A172 (cell line): ENCODE measurements at places on chromosomes 7 and 10. TPM values are rescaled to one million over a fixed set of nuclear protein-coding genes. Genes with fewer than 3 reads are reported as not detected.

Gene OR2A7
- not detected in 2 replicates for total RNA-seq

GRCh38 chr7:151796091-151796870 lies 80.6 kb downstream of the PRKAG2 start:
- peak; percentile 19 for DNase-seq

DNA sequence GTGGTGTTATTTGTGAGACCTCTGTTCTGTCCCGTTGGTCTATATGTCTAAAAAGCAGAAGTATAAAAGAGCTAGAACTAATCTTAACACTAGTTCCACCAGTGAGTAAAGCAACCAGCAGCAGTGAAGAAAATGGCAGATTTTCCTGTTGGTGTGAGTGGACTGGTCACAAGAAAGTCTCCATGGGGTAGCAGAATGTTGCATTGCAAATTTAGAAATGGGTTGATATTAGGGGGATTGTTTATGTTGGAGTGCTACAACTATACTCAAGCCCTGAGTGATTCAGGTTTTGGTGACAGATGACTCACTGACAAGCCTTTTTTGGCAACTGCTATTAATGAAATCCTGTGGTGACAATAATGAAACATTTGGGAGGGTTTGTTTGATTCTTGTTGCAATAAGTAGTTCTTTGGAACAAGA lies 5.6 kb downstream of the AVL9 start:
- DNase-seq: peak; percentile 69

Gene HPSE2
- total RNA-seq: not detected in 2 replicates

- no peak for DNase-seq
Measured at GRCh38 chr7:16015981-16016380, 329.5 kb upstream of the MEOX2 start.

Gene NUTM2E
- 0.07 TPM in 1 of 2 replicates, not detected in the other for total RNA-seq

Gene OR2A42
- not detected in 2 replicates for total RNA-seq

DNA sequence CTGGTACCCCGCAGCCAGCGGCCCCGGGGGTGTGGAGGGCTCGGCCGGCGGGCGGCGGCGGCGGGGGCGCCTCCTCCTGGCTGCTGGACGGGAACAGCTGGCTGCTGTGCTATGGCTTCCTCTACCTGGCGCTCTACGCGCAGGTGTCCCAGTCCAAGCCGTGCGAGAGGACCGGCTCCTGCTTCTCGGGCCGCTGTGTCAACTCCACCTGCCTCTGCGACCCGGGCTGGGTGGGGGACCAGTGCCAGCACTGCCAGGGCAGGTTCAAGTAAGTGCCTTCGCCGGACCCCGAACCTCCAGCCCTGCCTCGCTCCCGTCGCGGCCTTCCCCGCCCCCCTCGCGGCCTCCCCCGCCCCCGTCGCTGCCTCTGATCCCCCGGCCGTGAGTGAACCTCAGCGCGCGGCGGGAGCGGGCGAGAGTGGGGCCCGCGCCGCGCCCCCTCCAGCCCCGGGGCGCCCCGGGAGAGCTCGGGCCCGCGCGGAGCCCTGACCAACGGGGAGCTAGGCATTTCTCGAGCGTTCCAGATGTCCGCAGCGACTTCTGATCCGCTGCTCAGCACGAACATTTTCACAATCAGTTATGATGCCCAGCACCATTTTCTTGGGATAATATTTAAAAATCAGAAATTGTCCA lies 727 bp downstream of the ATRNL1 start:
- no peak for DNase-seq

Gene AGBL3
- total RNA-seq: 0.07 and 1.9 TPM in 2 replicates

GRCh38 chr10:77500754-77501151 lies 136.9 kb downstream of the KCNMA1 start:
- peak; percentile 57 for DNase-seq

GRCh38 chr7:116912269-116912909 lies 40.9 kb upstream of the ST7 start:
- DNase-seq: no peak

Gene STOX1
- 0.96 and 2.3 TPM in 2 replicates for total RNA-seq

Gene NODAL
- not detected in 2 replicates for total RNA-seq

DNA sequence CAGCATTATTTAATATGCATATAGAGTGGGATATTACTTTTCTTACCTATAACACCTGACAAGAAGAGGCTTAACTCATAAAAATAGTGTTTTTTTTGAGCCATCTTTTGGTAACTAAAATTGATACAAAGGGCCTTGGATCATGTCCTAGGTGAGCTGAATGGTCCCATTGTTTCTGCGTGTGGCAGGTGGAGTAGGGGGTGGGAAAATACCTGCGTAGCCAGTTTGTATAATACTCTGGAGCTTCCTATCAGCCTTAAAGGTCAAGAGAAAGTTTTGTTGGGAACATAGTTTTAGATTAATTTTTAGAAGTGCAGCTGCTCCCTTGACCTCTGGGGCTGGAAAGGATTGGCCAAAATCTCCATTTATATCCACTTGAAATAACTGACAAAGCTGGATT lies 244.6 kb downstream of the PHTF2 start:
- no peak for DNase-seq

- DNase-seq: no peak
Measured at GRCh38 chr10:117788911-117789310, 246.4 kb downstream of the EMX2 start.

DNA sequence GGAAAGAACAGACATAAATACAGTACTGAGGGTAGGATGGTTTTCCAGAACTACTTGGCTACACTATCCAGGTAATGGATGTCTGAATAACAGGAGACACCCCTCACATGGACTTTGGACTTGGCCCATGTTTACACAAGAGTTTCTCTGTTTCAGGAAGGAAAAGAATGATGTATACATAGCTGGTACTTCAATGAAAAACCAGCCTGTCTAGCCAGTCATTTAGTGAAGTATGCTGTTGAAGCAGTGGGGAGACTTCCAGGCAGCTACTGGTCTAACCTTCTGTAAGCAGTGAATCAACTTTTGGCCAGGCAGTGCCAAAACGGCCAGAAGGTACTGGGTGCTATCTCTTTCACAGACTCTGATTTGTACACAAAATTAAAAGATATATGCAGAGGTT lies 135.0 kb downstream of the MBL2 start:
- no peak for DNase-seq

DNA sequence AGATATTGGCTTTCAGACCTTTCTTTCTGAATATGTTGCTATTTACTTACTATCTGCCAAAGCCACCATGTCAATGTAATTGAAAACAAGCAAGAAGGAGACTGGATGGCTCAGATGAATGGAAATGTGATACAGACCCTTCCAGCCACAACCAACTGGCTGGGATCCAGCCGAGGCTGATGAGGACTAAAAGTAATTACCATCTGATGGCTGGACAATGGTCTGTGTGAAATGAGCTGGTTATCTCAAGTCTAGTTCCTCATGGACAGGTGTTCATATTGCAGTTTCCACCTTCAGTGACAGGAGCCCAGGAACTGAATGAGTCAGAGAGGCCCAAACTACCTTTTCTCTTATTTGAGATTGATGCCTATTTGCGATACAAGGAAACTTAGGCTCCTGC lies 267.5 kb downstream of the GATA3 start:
- DNase-seq: no peak

- DNase-seq: peak; percentile 83
Measured at GRCh38 chr7:33807779-33808482, 97.4 kb upstream of the BMPER start.

DNA sequence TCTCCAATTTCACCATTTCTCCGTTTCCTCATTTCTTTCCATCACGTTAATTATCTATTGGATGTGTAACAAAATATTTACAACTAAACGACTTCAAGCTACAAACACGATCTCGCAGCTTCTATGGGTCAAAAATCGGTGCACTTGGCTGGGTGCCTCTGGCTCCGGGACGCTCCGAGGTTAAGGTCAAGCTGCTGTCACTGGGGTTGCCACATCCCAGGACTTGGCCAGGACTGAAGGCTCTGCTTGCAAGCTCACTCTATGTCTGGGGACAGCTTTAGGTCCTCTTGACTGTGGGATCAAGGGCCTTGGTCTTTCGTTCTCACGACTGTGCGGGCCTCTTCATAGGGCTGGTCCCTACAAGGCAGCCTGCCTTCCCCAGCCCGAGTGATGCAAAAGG lies 159.7 kb downstream of the CCDC3 start:
- no peak for DNase-seq

DNA sequence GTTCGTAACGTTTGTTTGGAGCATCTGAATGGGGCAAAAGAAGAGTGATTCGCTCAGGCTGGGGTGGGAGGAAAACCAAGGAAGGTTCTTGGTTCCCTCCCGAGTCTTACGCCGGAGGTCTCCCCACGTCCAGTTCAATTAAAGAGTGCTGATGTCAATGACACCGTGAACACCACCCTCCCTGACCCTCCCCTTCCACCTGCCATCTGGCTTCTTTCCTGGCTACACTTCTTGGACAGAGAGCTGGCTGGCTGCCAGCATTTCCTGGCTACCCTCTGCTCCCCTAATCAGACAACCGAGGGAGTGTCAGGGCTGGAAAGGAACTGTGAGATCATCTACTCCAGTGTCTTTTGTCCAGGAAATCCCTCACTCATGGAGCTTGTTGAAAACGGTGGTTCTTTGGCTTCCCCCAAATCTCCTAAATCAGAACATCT lies 24.1 kb upstream of the FFAR4 start:
- DNase-seq: peak; percentile 48

Gene ZNF727
- not detected in 2 replicates for total RNA-seq
